ENCODE measurements at places on chromosomes 13 and 19. TPM values are rescaled to one million over a fixed set of nuclear protein-coding genes. Genes with fewer than 3 reads are reported as not detected.

The NCAN gene
- total RNA-seq, result 186 TPM

DNA sequence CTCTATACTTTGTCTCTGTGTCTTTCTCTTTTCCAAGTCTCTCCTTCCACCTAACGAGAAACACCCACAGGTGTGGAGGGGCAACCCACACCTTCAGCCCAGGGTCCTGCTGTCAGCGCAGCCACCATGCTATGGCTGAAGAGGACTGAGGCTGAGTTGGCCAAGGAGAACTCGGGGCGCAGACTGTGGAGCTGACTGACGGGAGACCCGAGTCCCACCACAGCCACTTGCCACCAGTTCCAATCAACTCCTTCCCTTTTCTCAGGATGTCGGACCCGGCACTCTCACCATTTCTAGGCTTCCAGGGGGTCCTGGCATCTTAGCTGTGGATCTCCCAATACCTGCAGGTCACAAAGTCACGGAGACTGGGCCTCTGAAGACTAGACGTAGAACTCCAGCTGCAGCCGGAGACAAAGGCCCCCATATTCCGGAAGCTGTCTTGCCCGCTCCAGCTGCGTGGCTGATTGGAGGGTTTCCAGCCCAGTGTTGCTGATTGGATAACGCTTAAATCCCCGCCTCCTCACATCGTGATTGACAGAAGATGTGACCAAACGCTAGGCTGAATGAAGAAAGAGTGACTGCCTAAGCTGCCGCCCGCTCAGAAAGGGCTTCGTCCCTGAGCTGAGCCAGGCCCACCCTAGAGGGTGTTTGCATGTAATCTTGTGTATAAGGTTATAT lies 63.6 kb downstream of the ZNF429 start:
- peak overlapping the region; percentile 68 for H3K27ac ChIP-seq
- no peak for DNase-seq
- peaks cover 18% of the 10 kb centered on the region for H3K4me1 ChIP-seq
- no peak overlapping the region for H3K4me3 ChIP-seq

The TNFRSF19 gene
- total RNA-seq, result 188 TPM

GRCh38 chr13:52782471-52783448 lies 43.1 kb upstream of the CNMD start:
- no peaks in the 10 kb centered on the region for H3K27me3 ChIP-seq
- peaks cover 2% of the 10 kb centered on the region for H3K4me1 ChIP-seq
- no peak for DNase-seq
- no peak overlapping the region for H3K27ac ChIP-seq
- no peak overlapping the region for H3K4me3 ChIP-seq

The LRRC25 gene
- not detected for total RNA-seq

DNA sequence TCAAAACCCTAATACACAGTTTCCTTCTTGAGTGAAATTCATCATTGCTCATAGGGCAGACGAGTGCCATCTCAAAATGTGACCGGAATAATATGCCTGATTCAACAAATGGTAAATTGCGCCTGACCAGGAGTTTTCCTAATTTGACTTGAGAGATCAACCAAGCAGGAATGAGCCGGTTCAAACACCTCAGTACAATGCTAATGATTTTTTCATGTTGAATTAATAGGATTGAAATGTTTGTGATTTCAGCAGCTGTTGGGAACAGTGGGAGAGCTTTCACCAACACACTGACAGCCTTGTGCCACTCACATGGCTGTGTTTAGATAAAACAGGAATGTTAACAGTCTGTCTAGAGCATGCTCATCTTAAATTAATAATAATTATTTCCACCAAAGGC lies 484.8 kb downstream of the PCDH9 start:
- no peak overlapping the region for H3K4me3 ChIP-seq
- peaks cover 3% of the 10 kb centered on the region for H3K4me1 ChIP-seq
- no peaks in the 10 kb centered on the region for H3K36me3 ChIP-seq
- H3K27ac ChIP-seq, result no peak overlapping the region

DNA sequence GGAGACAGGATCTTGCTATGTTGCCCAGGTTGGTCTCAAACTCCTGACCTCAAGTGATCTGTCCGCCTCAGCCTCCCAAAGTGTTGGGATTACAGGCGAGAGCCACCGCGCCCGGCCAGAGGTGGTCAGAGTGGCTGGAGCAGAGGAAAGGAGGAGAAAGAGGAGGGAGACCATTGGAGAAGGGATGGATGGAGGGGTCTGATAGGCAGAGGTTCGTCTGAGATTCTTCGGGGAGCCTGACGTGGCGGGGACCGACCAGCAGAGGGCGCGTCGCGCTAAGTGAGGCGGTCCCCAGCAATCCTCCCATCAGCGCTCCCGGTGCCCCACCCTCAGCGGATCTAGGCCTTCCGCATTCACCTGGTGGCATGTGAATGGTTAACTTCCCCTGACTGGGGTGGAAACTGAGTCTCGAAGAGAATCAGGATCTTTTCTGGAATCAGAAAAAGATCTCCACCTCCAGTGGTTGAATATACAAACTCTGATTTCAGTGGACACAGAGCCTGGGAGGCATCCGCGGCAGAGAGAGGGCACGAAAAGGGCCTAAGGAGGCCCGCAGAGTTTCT lies 8.8 kb downstream of the GTPBP3 start:
- no peaks in the 10 kb centered on the region for H3K4me1 ChIP-seq
- peaks cover 2% of the 10 kb centered on the region for H3K27me3 ChIP-seq

GRCh38 chr13:91347996-91348905 lies 764 bp downstream of the MIR17HG start:
- H3K4me3 ChIP-seq, result no peak overlapping the region
- peaks cover 15% of the 10 kb centered on the region for H3K4me1 ChIP-seq

- peaks cover 2% of the 10 kb centered on the region for H3K27me3 ChIP-seq
- DNase-seq, result no peak
- no peak overlapping the region for H3K27ac ChIP-seq
- peaks cover 5% of the 10 kb centered on the region for H3K4me1 ChIP-seq
- H3K36me3 ChIP-seq, result no peaks in the 10 kb centered on the region
These were observed 61.4 kb upstream of the SLITRK1 start for GRCh38 chr13:83943530-83944279.

GRCh38 chr13:53336441-53337160 lies 308.0 kb downstream of the OLFM4 start:
- no peaks in the 10 kb centered on the region for H3K27me3 ChIP-seq
- no peaks in the 10 kb centered on the region for H3K36me3 ChIP-seq
- no peak overlapping the region for H3K4me3 ChIP-seq

GRCh38 chr13:97188207-97188606 lies 33.9 kb upstream of the MBNL2 start:
- no peaks in the 10 kb centered on the region for H3K36me3 ChIP-seq
- H3K4me1 ChIP-seq, result peaks cover 11% of the 10 kb centered on the region
- H3K27me3 ChIP-seq, result peaks cover 3% of the 10 kb centered on the region
- no peak for DNase-seq

- H3K4me3 ChIP-seq, result peak overlapping the region; percentile 23
- H3K36me3 ChIP-seq, result peaks cover 5% of the 10 kb centered on the region
- DNase-seq, result no peak
- peaks cover 6% of the 10 kb centered on the region for H3K4me1 ChIP-seq
- peaks cover 2% of the 10 kb centered on the region for H3K27me3 ChIP-seq
These were observed 151.6 kb downstream of the ZIC5 start for GRCh38 chr13:99819967-99820366.

GRCh38 chr13:97353927-97354675 lies 79.9 kb upstream of the RAP2A start:
- no peaks in the 10 kb centered on the region for H3K27me3 ChIP-seq
- H3K36me3 ChIP-seq, result peaks cover 17% of the 10 kb centered on the region
- H3K4me3 ChIP-seq, result no peak overlapping the region
- H3K27ac ChIP-seq, result no peak overlapping the region

DNA sequence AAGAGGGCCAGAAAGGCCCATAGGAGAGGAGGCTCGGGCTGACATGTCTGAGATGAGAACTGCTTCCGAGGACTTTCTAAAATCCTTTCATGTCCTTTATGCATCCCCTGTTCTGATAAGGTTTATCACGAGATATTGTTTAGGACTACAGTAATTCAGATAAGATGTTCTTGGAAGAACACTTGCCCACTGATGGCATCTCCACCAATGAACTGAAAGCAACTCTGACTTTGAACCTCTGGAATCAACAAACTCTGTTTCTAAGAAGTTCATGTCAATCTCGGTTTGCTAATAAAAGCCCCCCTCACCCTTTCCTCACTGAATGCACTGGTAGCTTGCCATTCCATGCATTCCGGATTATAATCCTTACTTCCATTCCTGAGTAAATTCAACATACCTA lies 90.9 kb downstream of the FGF9 start:
- peaks cover 5% of the 10 kb centered on the region for H3K4me1 ChIP-seq
- no peak overlapping the region for H3K27ac ChIP-seq
- peaks cover 4% of the 10 kb centered on the region for H3K36me3 ChIP-seq
- H3K27me3 ChIP-seq, result peaks cover 3% of the 10 kb centered on the region
- H3K4me3 ChIP-seq, result no peak overlapping the region

GRCh38 chr13:50629497-50629896 lies 214.0 kb downstream of the DLEU7 start:
- no peak overlapping the region for H3K27ac ChIP-seq
- H3K27me3 ChIP-seq, result no peaks in the 10 kb centered on the region
- no peaks in the 10 kb centered on the region for H3K36me3 ChIP-seq
- no peak overlapping the region for H3K4me3 ChIP-seq
